Gastrocnemius medialis (tissue), 4 donors: ENCODE measurements at places on chromosomes 4 and X. TPM values are rescaled to one million over a fixed set of nuclear protein-coding genes. Genes with fewer than 3 reads are reported as not detected.

DNA sequence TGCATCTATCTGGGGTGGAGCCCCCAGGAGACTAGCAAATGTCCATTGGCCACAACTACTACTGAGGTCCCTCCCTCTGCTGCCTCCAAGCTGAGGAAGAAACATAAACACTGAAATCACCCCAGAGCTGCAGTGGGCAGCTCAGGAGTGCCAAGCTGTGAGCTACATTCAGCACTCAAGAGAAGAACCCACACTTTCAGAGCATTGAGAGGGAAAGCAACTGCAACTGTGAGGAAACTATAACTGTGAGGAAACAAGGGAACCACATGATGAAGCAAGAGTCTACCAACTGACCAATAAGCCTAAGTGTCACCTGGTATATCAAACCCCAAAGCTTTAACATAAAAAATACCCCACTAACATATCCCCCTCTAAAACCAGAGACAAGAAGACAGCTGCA, 373.5 kb upstream of the TACR3 start:
- H3K27ac ChIP-seq = no peak overlapping the region
- no peak overlapping the region for H3K4me3 ChIP-seq
- H3K36me3 ChIP-seq = no peaks in the 10 kb centered on the region

DNA sequence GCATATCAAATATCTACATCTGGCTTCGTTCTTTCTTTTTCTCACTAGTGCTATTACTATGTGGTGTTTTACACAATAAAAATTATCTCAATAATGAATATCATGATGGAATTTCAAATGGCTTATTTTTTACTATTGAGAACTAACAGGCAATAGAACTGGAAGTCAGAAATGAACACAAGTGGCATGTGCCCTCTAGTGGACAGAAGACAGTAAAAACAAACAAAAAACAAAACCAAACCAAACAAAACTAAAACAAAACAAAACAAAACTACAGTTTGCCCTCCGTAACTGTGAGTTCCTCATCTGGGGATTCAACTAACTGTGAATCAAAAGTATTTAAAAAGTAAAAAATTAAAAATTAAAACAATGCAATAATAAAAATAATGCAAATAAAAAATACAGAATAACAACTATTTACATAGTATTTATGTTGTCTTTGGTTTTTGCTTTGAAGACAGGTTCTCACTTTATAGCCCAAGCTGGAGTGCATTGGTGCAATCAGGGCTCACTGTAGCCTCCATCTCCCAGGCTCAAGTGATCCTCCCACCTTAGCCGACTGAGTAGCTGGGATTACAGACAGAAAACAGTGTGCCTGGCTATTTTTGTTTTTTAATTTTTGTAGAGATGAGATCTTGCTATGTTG, 195.6 kb upstream of the TACR3 start:
- no peak for DNase-seq
- H3K4me3 ChIP-seq = no peak overlapping the region
- H3K27me3 ChIP-seq = no peaks in the 10 kb centered on the region
- no peak overlapping the region for H3K27ac ChIP-seq
- no peaks in the 10 kb centered on the region for H3K36me3 ChIP-seq

GRCh38 chr4:185119927-185120630, 23.0 kb upstream of the SLC25A4 start:
- no peak for DNase-seq
- H3K36me3 ChIP-seq = no peaks in the 10 kb centered on the region
- H3K27ac ChIP-seq = no peak overlapping the region
- H3K4me3 ChIP-seq = no peak overlapping the region
- peaks cover 12% of the 10 kb centered on the region for H3K4me1 ChIP-seq

HOPX gene
- 5.3 TPM for total RNA-seq
